ENCODE measurements at places on chromosomes 11 and 22.

DNA sequence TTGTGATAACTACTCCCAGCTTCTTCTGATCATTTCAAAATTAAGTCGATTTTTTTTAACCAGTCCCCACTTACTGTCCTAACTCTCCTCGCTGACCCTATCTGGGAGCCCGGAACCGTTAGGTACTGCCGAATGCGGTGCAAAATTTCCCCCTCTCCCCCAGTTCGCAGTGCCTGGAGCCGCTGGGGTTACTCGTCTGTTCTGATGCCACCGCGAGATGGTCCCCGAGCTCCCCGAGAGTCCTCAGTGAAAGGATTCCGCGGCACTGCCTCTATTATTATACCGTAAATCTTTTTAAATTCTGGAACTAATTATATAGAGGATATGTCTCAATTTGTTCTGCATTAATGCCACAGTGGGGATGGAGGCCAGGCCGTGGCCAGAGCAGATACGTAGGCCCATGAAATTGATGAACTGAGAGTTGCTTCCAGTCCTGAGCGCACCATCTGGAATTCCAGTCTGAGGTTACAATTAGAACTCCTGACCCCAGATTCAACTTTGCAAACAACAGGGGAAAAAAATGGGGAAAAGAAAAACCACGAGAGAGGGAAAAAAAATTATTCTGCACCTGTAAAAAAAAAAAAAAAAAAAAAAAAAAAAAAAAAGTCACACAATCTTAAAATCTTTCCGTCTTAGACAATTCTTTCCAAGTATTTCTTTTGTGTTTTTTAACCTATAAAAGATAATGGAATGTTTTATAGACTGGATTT, 4.3 kb upstream of the WT1 start:
- DNase-seq = no peak

- DNase-seq = no peak
Measured at GRCh38 chr11:113549611-113550578, 74.7 kb upstream of the DRD2 start.

GRCh38 chr11:57279116-57279515, 42.1 kb upstream of the APLNR start:
- DNase-seq = no peak

DNA sequence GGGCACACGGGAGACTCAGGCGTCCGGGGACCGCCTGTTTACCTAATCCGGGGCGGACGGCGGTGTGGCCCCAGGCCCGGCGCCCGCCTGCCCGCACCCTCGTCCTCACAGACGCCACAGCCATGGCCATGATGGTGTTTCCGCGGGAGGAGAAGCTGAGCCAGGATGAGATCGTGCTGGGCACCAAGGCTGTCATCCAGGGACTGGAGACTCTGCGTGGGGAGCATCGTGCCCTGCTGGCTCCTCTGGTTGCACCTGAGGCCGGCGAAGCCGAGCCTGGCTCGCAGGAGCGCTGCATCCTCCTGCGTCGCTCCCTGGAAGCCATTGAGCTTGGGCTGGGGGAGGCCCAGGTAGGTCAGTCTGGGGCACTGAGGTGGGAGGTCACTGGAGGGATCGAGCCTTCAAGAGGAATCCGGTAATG, 10.0 kb upstream of the RAB1B start:
- no peak for DNase-seq

- DNase-seq = no peak
Measured at GRCh38 chr11:125376117-125376516, 119.9 kb downstream of the FEZ1 start.

DNA sequence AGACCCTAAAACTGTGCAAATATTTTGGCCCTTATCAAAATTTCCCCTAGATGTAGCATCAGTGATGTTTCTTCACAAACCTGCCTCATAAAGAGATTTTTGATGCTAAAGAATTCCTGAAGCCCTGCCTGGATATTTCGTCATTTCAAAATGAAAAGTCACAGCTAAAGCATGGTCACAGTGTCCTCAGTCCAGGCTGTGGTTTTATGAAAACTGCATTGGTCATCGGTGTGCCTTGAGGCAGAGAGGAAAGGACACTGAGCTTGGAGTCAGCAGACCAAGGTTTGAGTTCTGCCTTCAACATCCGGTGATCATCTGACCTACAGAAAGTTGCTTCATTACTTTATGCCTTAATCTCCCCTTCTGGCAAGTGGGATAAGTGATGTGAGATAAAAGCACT, 34.8 kb upstream of the ALKBH3 start:
- no peak for DNase-seq

- no peak for DNase-seq
Measured at GRCh38 chr22:33036881-33037280, 21.3 kb downstream of the SYN3 start.

DNA sequence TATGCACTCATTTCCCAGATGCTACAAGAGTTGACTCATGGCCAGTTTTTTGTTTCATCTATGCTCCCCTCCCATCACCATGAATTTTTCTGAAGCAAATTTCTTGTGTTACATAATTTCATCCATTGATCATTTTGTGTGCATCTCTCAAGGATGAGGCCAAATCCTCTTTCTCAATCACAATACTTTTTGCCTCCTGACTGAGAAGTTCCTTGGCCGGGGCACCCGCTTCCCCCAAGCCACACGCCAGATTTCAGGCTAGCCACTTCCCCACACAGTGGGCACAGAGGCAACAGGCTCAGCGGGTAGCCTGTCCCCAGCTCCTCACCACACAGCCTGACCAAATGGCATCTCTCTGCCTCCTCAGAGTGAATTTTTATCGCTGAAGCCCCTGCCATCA, 9.8 kb upstream of the DSCAML1 start:
- no peak for DNase-seq

Data from activated T-helper 9 cell treated with anti-CD3 and anti-CD28 coated beads, Interleukin-2, amount 50 U/mL, for 16 hours (primary cell).